Right atrium auricular region (tissue), 2 donors: ENCODE measurements at places on chromosomes 5 and 9. TPM values are rescaled to one million over a fixed set of nuclear protein-coding genes. Genes with fewer than 3 reads are reported as not detected.

DNAJC18 gene
- 5.9 TPM for total RNA-seq

TAF11L10 gene
- total RNA-seq = not detected

RGS7BP gene
- 3.6 TPM for total RNA-seq

CDC26 gene
- 42.6 TPM for total RNA-seq

FIBCD1 gene
- 4.6 TPM for total RNA-seq

PCDH12 gene
- total RNA-seq = 8.8 TPM

SLC25A2 gene
- total RNA-seq = not detected

OTULINL gene
- total RNA-seq = 2.1 TPM

PPIC gene
- total RNA-seq = 25.9 TPM

ISL1 gene
- not detected for total RNA-seq

S1PR3 gene
- total RNA-seq = 26.8 TPM
